ENCODE measurements at places on chromosomes 13 and 19.
A peak's percentile ranks its signal among the peaks of the same experiment; 100 is the strongest.

DNA sequence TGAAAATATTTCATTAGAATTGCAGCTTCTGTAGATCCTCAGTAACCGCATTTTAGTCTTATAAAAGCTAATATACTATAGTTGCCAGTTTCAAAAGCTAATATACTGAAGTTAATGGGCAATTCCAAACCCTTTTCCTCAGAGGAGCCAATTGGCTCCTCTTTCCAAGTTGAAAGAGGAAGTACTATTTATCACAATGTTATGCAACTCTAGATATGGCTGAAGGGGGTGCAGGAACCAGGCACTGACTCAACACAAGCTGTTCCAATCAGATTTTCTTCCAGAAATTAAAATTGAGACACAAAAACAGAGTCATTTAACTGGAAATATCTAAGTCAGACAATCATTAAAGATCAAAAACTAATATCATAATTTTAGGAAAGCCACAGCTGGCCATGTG, 258.9 kb downstream of the PCDH20 start:
- no peak for DNase-seq

GRCh38 chr19:51737924-51738323, 13.8 kb downstream of the FPR1 start:
- no peak for DNase-seq

DNA sequence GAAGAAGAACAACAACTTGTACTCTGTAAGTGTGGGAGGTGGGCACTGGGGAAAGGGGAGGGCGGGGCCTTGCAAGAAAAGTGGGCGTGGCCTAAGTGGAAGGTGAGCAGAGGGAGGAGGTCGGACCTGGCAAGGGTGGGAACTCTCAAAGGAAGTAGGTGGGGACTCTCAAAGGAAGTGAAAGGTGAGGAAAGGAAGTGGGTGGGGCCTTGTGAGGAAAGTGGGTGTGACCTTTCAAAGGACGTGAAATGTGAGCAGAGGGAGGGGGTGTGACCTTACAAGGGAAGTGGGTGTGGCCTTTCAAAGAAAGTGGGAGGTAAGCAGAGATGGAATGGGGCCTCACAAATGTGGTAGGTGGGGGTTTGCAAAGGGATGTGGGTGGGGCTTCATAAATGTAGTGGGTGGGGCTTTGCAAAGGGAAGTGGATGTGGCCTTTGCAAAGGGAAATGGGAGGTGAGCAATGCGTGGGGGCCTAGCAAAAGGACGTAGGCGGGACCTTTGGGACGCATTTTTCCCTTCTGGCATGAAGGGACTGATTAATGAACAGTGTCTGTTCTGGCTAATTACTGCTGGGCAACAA, 25.9 kb downstream of the ACSBG2 start:
- DNase-seq: no peak

DNA sequence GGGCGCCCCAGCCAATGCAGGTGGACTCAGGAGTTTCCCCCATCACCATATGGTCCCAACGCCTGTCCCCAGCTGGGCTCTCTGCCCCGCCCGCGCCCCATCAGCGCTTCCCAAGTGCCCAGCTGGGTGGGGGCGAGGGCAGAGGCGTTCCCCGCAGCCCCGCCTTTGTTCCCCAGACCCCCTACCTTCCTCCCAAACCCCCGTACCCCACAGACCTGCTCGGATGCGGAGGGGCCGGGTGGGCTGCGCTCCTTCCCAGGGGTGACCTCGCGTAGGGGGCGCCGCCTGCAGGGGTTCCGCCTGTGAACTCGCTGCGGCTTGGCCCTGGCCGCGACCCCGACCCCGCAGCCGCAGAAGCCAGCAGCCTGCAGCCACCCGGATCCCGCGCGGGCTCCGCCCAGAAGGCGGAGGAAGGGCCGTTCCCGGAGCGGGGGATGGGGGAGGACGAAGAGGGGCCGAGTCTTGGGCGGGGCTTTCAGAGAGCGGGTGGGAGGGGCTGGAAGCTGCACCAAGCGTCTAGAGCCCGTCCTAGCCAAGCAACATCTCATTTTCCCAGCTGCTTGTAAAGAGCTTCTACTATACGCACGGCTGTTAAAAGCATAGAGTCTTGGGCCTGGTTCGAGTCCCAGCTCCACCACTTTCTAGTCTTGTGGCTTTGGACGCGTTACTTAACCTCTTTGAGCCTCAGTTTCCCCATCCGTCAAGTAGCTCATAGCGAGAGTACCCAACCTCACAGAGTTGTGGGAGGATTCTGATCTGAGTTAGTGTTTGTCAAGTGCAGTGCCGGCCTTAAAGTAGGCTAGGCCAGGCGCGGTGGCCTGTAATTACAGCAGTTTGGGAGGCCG, at the start of gene RAB3D:
TSS of gene RAB3D (minus strand) at position 404 of the 845 bp plus-strand sequence. CDS start 2,258 bp downstream, outside the sequence.
- DNase-seq: peak; percentile 73

DNA sequence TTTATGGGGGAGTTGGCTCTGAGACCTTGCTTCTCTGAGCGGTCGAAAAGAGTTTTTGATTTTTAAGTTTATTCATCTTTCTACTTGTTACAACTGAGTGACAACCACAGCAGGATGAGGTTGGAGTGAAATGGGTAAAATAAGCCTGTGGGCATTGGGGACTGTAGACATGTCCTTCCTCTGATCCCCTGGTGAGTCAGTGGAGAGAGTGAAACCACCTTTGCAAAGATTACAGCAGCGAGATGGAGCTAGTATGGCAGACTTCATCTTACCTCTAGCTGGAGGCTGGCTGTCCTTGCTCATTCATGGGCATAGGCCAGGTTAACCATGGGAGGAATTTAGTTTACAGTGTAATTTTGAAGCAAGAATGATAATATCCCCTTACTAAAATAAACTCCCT, 30.9 kb upstream of the PSG9 start:
- DNase-seq: no peak

DNA sequence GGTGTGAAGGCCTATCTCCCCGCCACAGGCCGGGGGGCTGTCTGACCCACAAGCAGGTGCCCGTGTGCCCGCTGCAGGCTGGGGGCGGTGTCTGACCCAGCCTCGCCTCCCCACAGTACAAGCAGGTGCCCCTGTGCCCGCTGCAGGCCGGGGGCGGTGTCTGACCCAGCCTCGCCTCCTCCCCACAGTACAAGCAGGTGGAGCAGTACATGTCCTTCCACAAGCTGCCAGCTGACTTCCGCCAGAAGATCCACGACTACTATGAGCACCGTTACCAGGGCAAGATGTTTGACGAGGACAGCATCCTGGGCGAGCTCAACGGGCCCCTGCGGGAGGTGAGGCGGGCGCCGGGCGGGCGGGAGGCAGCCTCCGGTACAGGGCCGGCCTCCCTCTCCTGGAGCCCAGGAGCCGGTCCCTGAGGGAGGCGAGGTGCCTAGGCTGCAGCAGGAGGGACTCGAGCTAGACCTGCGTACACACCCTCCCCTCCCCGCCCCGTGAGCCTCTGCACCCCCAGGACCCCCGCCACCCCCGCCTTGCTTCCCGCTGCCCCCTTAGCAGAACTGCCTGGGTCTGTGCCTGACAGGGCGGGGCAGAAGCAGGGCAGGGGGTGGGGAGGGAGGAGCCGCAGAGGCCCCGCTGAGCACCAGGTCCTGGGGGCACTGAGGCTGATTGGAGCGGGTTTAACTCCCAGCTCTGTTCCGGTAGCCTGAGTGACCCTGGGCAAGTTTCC, 20.6 kb downstream of the HCN2 start:
- peak; percentile 20 for DNase-seq

DNA sequence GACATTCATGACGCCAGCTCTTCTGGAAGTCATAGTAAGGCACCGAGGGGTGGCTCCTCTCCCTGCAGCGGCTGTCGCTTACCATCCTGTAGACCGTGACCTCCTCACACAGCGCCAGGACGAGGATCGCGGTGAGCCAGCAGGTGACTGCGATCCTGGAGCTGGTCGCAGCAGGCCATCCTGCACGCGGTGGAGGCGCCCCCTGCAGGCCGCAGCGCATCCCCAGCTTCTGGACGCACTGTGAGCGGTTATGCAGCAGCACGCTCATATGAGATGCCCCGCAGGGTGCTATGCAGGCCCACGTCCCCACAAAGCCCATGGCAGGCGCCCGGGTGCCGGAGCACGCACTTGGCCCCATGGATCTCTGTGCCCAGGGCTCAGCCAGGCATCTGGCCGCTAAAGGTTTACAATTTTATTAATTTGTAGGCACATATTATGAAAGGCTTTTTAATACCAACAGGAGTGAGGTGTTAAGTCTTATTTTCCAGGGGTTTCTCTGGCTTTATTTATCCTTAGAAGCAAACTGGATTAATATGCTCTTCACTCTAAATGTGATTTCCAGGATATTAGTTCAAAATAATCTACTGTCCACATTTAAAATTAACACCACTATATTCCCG, 35.6 kb upstream of the PSPC1 start:
- DNase-seq: peak; percentile 23

DNA sequence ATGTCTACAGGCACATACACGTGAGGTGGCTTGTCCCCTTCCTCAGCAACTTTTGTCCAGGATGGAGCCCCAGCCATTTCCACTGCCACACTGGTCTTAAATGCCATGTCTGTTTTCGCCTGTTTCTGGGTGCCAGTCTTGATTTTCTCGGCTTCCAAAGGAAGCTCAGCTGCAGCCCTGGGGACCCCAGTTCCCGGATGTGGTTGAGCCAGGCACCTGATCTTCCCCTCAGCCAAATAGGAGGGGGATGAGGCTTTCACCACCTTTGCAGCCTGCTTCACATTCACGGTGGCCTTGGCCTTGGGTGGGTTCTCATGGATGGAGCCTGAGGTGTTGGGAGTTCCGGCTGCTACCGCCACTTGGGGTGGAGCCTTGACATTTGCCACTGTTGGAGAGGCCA, 8.7 kb downstream of the IQCN start:
- DNase-seq: no peak

DNA sequence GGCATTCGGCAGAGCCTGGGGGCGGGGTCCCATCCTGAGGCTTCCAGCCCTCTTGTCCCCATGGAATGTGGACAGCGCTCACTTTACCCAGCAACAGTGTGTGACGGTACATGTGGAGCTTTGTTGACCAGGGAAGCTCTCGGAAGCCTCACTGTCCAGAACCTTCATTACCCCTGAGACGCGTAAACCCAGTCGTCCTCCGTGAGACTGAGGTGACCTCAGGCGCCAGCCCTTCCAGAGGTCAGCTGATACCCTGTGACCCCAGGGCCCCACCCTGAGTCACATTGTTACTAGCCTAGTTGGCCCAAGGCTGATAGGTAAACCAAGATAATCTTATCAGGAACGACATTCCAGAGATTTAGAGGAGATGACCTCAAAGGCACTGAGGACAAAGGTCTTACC, 10.2 kb upstream of the TMEM160 start:
- DNase-seq: no peak

DNA sequence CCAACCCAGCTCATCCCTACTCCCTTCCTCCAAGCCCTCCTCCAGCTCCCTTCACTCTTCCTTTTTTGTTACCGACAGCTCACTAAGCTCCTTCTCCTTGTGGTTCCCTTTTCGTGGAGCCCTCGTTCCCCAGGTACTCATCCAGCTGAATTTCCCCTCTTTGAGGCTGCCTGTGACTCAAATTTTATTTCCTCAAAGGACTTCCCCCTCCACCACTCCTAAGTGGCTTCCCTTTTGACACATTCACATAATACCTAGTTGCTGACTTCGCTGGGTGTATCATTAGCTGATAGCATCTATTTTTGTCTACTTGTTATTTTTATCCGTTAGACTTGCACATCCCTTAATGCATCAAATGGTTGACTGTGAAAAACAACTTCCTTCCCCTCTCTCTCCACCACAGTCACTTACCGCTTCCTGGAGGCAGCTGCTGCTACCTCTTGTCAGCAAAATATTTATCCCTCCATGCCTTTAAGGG, 14.5 kb downstream of the FFAR2 start:
- DNase-seq: no peak

DNA sequence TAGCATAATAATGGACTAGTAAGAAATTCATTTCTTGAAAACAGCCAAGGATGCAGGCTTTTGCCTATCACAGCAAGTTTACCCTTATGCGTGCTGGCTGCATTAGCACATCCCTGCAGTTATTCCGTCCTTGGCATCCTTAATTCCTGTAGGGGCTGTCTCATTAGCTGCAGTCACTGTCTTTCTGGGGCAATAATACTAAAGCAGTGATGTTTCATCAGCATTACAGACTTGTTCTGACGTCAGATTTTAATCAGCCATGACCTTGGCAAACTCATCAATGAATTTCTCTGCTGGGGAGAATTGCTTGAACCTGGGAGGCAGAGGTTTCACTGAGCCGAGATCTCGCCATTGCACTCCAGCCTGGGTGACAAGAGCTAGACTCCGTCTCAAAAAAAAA, 103.7 kb downstream of the RXFP2 start:
- no peak for DNase-seq

GRCh38 chr19:16290692-16291091, 33.9 kb upstream of the KLF2 start:
- DNase-seq: no peak

- DNase-seq: no peak
These were observed 108.3 kb downstream of the SACS start for GRCh38 chr13:23325191-23325590.

- DNase-seq: no peak
These were observed 84.3 kb downstream of the RNASEH2B start for GRCh38 chr13:50993934-50994333.

DNA sequence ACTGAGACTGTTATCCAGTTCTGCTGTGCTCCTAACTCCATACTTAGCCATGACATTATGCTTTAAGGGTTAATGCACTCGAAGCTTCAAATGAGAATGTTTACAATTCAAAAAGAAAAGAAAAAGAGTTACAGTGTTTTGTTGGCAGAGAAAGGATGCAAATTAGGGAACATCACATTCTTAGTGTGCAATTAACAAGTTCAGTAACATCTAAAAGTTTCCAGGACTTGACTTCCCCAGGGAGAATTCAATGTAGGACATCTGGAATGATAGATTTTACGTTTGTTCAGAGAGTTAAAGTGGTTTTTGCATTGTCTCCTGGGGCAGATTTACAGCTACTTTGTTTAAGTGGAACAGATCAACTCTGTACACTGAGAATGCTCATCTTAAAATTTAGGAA, 525.2 kb downstream of the LIG4 start:
- no peak for DNase-seq

DNA sequence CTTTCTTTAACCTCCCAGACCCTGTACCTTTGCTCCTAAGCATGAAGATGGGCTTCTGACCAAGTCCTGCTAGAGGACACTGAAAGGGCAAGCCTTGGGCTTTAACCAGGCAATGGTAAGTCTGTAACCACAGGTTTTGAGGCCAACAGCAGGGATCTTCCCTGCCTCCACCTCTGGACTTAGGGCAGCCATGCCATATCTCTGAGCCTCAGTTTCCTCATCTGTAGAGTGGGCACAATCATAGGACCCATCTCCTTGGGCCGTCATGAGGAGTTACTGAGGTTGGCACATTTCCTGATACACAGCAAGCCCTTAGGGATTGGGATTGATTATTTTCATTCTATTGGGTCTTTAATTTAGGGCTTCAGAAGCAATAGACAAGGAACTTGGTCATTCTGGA, 14.7 kb downstream of the KLK1 start:
- DNase-seq: no peak

DNA sequence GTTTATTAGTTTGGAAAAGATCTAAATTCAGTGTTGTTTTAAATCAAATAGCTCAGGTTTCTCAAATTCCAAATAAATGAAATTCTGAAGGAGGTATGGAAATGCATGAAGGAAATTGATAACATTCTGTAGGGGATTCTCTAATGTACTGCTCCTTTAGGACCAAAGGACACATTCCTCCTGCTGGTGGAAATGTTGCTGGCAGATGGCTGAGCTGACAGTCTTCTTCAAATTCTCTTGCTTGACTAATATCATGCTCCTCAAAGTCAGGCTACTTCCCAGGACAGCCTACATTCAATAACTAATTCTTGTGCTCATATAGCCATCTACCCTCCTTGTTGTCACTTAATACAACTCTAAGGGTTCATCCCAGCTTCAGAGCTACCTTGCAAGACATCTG, 1118.5 kb downstream of the PCDH9 start:
- DNase-seq: no peak

- DNase-seq: no peak
These were observed 10.7 kb upstream of the KATNAL1 start for GRCh38 chr13:30318026-30318425.
